ENCODE measurements at places on chromosomes 16 and 17. TPM values are rescaled to one million over a fixed set of nuclear protein-coding genes. Genes with fewer than 3 reads are reported as not detected.

- peak overlapping the region; percentile 54 for H3K4me3 ChIP-seq
- H3K27me3 ChIP-seq: no peaks in the 10 kb centered on the region
- no peaks in the 10 kb centered on the region for H3K36me3 ChIP-seq
These were observed 506 bp downstream of the ATP5MC1 start for GRCh38 chr17:48892940-48893645.

- no peak overlapping the region for H3K4me3 ChIP-seq
- H3K36me3 ChIP-seq: no peaks in the 10 kb centered on the region
- H3K27ac ChIP-seq: no peak overlapping the region
These were observed 37.5 kb downstream of the WWP2 start for GRCh38 chr16:69799611-69800031.

- H3K4me1 ChIP-seq: no peaks in the 10 kb centered on the region
- no peak for DNase-seq
- H3K27me3 ChIP-seq: no peaks in the 10 kb centered on the region
- no peak overlapping the region for H3K4me3 ChIP-seq
- no peaks in the 10 kb centered on the region for H3K36me3 ChIP-seq
These were observed 33.9 kb downstream of the ZNF469 start for GRCh38 chr16:88416686-88417085.

- H3K4me3 ChIP-seq: no peak overlapping the region
- no peak overlapping the region for H3K27ac ChIP-seq
- no peaks in the 10 kb centered on the region for H3K36me3 ChIP-seq
- no peak for DNase-seq
- H3K4me1 ChIP-seq: no peaks in the 10 kb centered on the region
These were observed 5.2 kb downstream of the B9D1 start for GRCh38 chr17:19357351-19357750.

DNA sequence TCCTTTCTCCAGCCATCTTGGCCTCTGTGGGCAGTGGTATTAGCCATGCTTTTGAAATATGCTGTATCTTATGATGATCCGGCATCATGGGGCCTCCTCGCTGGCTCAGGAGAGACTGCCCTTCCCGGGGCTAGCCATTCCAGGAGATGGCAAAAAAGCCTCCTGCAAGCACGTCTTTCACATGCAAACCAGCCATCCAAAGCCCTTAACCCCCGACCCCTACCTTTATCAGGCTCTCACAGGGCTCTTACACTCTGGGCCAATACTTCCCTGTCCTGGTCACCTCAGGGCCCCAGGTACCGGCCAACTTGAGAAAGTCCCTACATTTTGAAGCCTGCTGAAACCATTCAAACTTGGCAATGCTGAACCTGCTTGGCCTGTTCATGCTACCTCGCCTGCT, 36.4 kb downstream of the MYH13 start:
- H3K27me3 ChIP-seq: no peaks in the 10 kb centered on the region
- no peak for DNase-seq
- H3K36me3 ChIP-seq: no peaks in the 10 kb centered on the region

Gene DNAI2
- total RNA-seq: not detected

Gene NKD1
- 72.1 TPM for total RNA-seq

Gene CMTR2
- total RNA-seq: 15.2 TPM

DNA sequence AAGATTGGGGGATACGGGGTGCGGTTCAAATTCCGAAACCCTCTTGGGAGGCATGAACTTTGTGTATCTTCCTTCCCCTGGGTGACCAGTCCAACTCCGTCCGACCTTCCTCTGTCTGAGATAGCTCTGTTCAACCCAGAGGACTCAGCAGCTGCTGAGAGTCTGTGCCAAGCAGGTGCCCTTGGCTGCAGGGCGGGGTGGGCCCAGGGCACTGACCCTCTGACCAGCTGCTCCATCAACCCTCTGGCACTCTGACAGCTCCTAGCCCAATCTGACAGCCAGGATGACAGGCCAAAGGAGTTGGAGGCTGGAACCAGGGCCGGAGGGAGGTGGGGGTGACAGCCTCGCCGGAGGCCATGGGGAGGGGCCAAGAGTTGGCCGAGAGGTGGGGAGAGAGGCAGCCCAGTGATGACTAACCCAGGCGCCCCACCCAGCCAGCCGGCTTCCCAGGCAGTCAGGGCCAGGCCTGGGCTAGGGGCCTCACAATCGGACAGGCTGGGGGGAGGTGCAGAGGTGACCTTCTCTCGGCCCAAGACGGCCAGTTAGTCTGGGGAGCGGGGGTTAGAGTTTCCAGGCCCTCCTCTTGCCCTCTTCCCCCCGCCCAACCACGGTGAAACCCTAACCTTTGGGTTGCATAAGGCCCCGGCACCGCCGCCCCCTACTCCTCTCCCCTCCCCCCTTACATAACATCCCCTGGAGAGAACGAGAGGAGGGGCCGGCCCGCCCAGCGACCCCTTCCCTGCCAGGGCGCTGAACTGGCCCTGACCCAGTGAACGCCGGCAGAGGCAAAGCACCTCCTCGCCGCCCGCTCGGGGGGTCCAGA, 5.0 kb upstream of the TLCD2 start:
- H3K27ac ChIP-seq: peak overlapping the region; percentile 98
- peak overlapping the region; percentile 73 for H3K4me3 ChIP-seq
- no peaks in the 10 kb centered on the region for H3K27me3 ChIP-seq
- peak; percentile 91 for DNase-seq

Gene SLC5A11
- not detected for total RNA-seq

DNA sequence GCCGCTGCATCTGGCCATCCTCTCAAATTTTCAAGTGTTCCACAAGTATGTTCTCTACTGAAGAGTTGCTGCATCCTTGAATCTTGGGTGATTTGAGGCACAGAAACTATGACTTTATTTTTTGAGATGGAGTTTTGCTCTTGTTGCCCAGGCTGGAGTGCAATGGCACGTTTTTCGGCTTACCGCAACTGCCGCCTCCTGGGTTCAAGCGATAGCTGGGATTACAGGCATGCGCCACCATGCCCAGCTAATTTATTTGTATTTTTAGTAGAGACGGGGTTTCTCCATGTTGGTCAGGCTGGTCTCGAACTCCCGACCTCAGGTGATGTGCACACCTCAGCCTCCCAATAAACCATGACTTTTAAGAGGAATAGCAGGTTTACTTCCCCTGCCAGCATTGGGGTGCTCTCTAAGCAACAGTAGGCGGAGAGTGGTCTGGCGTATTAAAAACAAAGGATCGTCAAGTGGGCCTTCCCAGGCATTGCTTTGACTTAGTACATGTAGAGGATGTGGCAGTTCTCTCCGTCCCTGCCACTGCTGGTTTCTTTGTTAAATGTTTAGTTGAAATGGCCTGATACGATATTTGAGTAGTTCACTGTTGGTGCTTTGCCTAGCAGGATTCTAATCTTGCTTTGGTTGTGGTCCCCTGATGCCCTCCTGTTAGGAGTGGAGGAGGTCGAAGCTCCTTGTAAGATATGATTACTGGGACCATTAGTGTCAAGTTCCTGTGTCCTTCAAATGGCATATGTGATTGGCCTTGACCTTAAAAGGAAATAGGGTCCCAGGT, 9.5 kb downstream of the PYCARD start:
- H3K4me1 ChIP-seq: no peaks in the 10 kb centered on the region
- DNase-seq: no peak
- H3K27me3 ChIP-seq: no peaks in the 10 kb centered on the region
- H3K4me3 ChIP-seq: no peak overlapping the region
- no peaks in the 10 kb centered on the region for H3K36me3 ChIP-seq

- peak; percentile 43 for DNase-seq
- no peak overlapping the region for H3K27ac ChIP-seq
- no peaks in the 10 kb centered on the region for H3K27me3 ChIP-seq
- H3K4me1 ChIP-seq: peaks cover 3% of the 10 kb centered on the region
These were observed 1.0 kb upstream of the HLF start for GRCh38 chr17:55263569-55264277.

Gene IRX3
- 1.7 TPM for total RNA-seq

GRCh38 chr16:88913001-88913612, 46.6 kb upstream of the PABPN1L start:
- no peak overlapping the region for H3K27ac ChIP-seq
- H3K27me3 ChIP-seq: no peaks in the 10 kb centered on the region
- H3K4me1 ChIP-seq: no peaks in the 10 kb centered on the region
- DNase-seq: no peak
- H3K4me3 ChIP-seq: no peak overlapping the region
- no peaks in the 10 kb centered on the region for H3K36me3 ChIP-seq

DNA sequence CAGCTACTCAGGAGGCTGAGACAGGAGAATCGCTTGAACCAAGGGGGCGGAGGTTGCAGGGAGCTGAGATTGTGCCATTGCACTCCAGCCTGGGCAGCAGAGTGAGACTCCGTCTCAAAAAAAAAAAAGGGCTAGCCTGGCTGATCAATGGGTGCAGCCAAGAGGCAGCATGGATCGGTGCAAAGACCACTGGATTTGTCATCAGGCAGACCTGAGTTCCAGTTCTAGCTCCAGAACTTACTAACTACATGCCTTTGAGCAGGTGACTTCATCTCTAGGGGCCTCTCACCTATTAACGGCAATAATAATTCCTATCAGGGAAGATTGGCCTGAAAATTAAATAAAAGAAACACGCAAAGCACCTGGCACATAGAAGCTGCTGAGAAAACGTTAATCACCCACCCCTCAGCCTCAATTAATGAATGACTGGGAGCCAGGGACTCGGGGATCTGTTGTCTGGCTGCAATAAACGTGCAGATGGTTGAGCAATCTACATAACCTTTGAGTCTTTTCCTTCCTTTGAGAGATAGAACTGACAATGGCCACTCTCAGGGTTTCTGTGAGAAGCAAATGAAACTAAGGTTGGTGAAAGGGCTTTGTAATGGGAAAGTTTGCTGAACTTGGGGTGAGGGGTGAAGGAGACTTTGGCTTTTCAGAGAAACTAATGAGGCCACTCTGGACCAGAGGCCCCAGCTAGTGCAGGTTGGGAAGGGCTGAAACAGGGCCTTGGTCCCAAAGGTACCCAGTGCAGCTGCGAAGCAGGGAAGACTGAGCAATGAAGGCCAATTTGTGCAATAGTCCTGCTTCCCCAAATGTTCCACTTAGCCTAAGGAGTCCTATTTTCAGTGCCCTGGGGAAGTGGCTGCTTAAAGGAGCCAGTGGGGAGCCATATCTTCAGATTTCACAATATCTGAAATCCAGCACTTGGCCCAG, 7.6 kb downstream of the SEZ6L2 start:
- no peaks in the 10 kb centered on the region for H3K4me1 ChIP-seq
- DNase-seq: no peak
- no peaks in the 10 kb centered on the region for H3K27me3 ChIP-seq
- H3K4me3 ChIP-seq: no peak overlapping the region
- H3K27ac ChIP-seq: no peak overlapping the region
- H3K36me3 ChIP-seq: no peaks in the 10 kb centered on the region

DNA sequence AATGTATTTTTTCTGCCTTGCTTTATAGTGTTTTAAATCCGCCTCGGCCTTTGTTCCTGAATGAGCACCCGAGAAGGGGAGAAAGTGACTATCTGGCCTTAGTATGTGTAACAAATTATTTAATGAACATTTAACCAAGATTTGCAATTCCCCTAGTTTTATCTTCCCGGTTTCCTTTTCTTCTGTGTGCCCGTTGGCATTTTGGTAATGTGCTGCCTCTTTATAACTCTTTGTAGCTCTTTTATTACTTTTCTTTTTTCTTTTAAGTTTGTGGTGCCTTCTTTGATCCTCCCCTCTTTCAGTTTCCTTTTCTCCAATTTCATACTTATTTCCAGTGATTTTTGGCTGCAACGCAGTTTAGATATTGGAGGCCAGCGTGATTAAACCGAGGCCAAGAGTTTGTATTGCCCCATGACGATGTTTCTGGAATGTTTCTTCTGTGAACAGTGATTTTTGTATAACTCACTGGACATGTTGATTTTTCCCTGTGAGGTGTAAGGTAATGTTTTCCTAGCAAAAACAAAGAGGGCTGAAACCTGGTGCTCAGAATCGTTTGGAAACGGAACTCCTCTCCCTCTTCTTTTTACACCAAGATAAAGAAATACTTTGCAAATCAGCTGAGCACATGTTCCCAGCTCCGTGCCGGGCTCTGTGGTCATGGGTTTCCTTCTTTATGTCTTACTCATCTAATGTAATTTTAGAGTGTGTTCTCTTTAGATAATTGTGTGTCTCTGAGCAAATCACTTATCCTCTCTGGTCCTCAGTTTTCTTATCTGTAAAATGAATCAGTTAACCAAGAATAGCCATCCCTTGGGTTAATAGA, 344.3 kb downstream of the WWOX start:
- peaks cover 4% of the 10 kb centered on the region for H3K4me1 ChIP-seq
- peak overlapping the region; percentile 4 for H3K4me3 ChIP-seq
- H3K27ac ChIP-seq: no peak overlapping the region
- no peaks in the 10 kb centered on the region for H3K27me3 ChIP-seq

DNA sequence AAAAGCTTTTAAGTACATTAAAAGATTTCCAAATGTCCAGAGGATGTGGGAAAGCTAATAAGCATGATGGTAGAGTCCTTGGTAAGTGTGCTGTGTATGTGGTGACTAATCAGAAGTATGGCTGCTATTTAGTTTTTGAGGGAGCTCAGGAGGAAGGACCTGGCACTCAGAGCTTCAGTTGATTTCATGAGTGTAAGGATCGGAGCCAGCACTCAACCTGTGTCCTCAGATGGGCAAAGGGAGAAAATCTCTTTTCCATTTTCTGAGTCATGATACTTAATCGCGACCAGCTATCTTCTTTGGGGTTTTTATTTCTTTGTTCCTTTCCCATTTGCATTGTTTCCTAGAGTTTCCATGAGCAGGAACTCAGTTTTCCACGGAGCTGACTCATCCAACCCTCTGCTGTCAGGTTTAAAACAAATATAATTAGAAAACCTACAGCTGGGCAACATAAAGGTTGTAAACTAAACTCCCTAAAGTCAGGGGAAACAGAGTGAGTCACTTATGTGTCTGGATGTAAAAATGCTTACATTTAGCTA, 125.4 kb downstream of the MAP2K6 start:
- H3K4me1 ChIP-seq: no peaks in the 10 kb centered on the region
- H3K27ac ChIP-seq: no peak overlapping the region
- H3K27me3 ChIP-seq: no peaks in the 10 kb centered on the region
- no peak for DNase-seq
- H3K4me3 ChIP-seq: no peak overlapping the region

Gene CLDN7
- 0.53 TPM for total RNA-seq

GRCh38 chr16:62240722-62241121, 204.5 kb upstream of the CDH8 start:
- H3K4me1 ChIP-seq: no peaks in the 10 kb centered on the region
- DNase-seq: no peak
- no peak overlapping the region for H3K27ac ChIP-seq
- H3K4me3 ChIP-seq: no peak overlapping the region

Measured in ovary (tissue), 10 donors.